H1 (cell line): ENCODE measurements at places on chromosomes 3 and 15. TPM values are rescaled to one million over a fixed set of nuclear protein-coding genes. Genes with fewer than 3 reads are reported as not detected.

SKOR1 gene
- 0.03 and 0.08 TPM in 2 replicates for polyA plus RNA-seq

RLBP1 gene
- polyA plus RNA-seq: 0.05 TPM in 2 replicates

ZNF80 gene
- not detected in 2 replicates for polyA plus RNA-seq

UACA gene
- 21.1 and 28.6 TPM in 2 replicates for polyA plus RNA-seq

DNA sequence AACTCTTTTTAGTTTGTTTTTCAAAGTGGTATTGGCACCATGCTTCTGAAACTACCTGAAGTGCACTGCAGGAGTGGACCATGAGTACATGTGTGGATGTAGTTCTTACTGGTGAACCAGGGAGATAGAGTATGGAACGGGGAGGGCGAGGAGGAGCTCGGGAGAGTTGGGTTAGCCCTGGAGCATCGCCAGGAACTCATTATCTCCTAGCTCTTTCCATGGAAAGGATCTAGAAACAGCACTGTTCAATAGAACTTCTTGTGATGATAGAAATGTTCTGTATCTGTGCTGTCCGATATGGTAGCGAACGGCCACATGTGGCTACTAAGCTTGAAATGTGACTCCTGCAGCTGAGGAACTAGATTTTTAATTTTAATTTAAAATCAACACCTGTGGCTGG is 47.3 kb downstream of the VGLL4 start:
- DNase-seq: no peak

DNA sequence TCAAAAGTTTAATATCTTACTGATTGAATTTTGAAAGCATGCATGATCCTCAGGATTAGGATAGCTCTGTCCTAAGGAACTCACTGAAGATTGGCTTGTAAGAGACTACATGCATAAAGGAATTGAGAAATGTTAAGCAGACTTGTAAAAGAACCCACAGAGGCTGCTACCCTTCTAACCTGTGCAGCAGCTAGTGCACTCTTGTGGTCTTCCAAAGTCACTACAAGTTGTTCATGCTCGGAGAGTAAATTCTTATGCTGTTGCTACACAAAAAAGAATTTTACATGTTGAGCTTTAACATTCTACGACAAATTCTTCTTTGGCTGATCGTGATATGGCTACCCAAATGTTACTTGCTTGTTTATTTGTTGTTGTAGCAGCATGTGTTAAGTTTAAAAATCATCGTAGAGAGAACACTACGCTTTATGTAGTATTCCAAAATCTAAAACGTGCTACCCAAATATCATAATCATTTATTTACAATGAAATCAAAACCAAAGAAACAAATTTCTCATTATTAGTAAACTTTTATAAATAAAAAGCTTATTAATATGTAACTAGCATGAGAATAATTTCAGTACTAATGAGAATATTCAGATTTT is 55.0 kb downstream of the GOLIM4 start:
- no peak for DNase-seq

- DNase-seq: no peak
Measured at GRCh38 chr3:194489736-194490612, 3.2 kb upstream of the ATP13A3 start.

DNA sequence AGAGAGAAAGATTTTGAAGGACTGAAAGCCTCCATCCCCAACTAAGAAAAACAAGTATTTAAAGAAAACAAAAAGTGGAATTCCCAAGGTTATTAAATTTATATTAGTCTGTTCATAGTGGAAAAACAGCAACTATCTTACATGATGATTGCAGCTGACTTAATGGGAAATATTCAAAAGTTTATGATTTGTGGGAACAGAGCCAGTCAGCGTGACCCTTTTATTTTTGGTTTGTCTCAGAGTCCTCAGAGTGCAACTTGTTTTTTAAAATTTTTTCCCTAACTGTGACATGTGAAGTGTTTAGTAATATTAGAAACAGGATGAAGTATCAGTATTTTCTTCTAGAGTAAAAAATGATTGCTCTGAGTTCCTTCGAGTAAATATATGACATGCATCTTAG is 441.9 kb upstream of the MCTP2 start:
- no peak for DNase-seq

DNA sequence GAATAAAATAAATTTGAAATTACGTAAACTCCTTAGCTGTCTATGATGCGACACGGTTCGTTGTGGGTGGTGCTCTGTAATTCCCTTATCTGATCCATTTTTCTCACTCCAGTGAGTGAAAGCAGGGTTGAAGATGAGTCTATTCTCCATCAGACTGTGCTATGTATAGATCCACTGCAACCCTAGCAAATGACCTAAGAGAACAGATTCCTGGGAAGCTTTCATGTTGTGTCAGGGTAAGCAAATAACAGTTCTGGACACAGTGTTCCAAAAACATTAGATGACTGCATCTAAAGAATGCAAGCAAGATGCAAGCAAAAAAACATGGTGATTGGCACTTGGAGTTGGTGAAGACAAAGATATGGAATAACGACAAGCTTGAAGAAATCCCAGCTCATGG is 239.3 kb downstream of the SLC9A9 start:
- no peak for DNase-seq

- no peak for DNase-seq
Measured at GRCh38 chr15:72195101-72195511, 2.5 kb downstream of the GRAMD2A start.
